MV-4-11 (cell line): ENCODE measurements at places on chromosomes 11 and 22.
A peak's percentile ranks its signal among the peaks of the same experiment; 100 is the strongest.

DNA sequence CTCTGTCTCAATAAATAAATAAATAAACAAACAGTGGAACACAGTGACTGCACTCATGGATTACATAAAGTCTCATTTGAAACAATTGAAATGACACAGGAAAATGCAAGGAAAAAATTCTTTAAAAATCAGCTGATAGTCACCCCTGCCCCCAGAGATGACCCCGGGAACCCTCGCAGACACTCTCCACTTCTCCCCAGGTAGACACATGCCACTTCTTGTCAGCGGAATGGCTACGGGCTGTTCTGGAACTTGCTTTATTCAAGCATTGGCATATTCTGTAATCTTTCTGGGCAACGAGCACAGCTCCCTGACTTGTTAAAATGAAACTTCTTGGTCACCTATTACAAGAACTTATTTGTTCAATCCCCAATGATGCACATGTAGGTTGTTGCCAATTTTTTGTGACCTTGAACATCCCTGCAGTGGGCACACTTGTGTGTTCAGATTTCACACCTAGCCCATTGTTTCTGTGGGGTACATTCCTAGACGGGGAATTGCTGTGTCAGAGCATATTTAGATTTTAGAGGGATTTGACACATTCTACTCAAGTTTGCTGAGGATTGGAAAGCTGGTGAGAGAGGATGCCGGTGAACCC lies 32.8 kb downstream of the MYEOV start:
- no peak for DNase-seq

GRCh38 chr11:1779034-1779805 lies 15.5 kb upstream of the CTSD start:
- DNase-seq = no peak

DNA sequence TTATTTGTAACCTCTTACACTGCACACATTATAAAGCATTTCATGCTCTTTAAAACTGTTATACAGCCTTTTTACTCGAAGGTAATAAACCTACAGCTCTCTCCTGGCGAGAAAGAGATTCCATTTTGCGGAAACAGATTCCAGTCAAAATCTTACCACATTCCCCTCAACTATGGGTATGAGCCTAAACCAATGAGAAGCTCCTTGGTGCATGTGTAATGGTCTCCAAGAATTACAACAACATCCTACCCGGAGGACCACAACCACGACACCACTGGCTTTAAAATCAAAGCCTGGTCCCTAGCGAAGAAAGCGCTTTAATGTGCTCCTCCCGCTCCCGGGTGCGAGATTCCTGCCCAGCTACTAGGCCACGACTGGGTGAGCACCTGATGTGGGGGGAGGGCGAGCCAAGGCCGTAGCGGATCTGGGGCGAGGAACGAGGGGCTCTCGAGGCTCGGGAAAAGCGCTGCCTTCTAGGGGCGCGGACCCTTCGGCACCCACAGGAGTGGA lies 821 bp downstream of the CELF1 start:
- peak; percentile 48 for DNase-seq

DNA sequence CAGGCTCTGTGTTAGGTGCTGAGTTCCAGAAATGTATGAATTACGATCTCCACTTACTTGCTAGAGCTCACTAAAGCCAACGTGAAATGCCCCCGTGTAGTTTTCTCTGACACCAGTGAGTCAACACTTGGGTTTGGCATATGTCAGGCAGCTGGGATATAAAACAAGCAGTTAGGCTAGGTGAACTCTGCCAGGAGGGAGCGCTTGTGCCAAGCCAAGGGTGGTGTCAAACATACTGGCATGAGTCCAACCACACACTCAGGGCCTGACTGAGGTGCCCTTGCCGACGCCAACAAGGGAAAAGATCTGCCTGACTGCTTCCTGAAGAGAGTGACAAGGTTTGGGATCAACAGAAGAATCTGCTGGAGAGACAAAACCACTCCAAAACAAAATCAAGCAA lies 167.8 kb upstream of the NARS2 start:
- DNase-seq = no peak

DNA sequence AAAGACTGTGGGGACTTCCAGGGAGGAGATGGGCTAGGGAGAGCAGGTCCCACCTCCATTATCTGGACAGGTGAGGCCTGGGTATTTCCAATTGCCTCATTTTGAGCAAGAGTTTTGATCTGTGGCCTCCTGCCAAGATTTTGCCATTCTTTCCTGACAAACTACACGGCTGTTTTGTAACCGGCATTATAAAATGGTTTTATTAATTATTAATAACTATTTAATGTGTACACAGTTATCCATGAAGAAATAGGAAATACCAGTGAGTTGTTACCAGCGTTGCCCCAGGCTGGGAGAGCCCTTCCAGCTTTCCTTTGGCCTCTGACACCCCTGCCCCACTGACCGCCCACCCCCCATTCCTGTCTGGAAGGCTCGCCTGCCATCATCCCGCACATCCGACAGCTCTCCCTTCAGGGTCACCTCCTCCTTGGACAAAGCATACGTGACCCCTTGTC lies 14.9 kb upstream of the SEC14L3 start:
- no peak for DNase-seq

DNA sequence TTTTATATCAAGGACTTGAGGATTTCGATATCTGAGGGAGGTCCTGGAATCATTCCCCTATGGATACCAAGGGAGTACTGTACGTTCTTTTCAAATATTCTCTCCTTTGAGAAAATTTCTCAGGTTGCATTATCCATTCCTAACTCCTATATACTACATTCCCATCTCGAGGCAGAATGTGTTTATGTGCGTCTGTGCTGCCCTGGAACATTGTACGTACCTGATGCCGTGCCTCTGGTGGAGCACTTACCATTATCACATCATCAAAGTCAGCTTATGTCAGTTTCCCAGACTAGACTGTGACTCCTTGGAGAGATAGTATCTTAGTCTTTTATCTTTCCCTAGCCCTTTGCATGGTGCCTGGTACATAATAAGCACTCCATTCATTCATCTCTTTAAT lies 21.7 kb downstream of the UBASH3B start:
- DNase-seq = no peak

DNA sequence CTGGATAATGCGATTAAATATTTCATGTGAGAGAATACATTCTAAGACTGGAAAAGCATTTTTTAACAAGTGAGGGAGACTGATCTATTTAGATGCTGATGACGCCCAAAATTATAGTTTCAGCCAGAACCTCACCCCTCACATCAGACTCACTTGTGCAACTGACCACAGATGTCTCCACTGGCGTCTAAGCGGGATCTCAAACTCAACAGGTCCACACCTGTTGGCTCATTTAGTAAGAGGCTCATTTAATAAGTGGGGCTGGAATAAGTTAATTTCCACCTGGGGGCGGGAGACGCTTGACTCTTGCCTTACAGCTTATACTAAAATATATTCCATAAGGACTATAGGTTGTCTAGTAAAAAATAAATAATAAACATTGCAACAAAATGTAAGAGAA lies 47.5 kb downstream of the MORC2 start:
- DNase-seq = peak; percentile 10

DNA sequence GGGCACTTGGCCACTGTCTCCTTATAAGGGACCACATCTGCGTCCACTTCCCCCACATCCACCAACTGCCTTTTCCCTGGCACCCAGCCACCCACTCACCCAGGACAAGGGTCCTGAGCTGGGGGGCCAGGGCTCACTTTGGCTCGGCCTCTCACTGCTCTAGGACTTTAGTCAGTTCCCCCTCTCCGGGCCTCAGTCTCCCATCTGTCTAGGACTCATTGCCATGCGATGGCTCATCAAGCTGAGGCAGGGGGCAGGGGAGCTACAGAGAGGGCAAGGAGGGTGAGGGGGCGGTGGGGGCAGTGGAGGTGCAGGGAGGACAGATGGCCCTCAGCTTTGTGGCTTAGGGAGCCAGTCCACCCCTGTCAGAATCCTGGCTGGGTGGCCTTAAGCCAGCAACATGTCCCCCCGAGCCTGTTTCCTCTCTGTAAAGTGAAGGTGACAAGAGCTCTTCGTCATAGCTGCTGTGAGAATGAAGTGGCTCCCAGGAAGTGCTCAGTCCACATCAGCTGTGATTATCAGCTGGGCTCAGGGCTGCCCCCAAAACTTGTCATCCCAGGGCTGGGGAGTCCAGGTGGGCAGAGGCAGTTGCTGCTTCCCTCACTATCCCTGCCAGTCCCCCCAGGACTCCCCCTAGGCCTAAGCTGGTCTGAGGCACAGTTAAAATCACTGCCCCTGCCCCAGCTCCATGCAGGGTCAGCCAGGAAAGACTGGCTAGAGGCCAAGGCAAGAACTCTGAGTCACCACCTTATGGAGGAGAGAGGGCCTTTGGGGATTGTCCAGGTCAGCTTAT lies 14.9 kb downstream of the RAC2 start:
- no peak for DNase-seq

GRCh38 chr22:17087498-17088131 lies 2.8 kb downstream of the IL17RA start:
- DNase-seq = peak; percentile 89

DNA sequence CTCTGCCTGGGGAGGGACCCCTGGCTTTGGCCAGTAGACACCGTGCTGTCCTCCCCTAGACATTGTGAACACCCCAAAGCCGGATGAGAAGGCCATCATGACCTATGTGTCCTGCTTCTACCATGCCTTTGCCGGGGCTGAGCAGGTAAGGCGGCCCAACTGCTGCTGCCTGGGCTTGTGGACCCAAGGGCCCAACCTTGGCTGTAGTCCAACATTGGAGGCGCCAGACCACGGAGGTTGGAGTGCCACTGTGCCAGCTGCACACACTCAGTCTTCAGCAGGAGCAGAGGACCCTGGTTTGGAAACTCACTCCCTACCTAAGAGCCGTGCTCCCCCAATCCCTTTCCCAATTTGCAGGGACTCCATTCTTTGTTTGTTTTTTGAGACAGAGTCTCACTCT lies 9.4 kb downstream of the ACTN3 start:
- DNase-seq = no peak
